ENCODE measurements at places on chromosomes 6 and 20. TPM values are rescaled to one million over a fixed set of nuclear protein-coding genes. Genes with fewer than 3 reads are reported as not detected.

GRCh38 chr6:90365565-90366219, 69.0 kb upstream of the BACH2 start:
- H3K4me1 ChIP-seq, result no peaks in the 10 kb centered on the region
- H3K4me3 ChIP-seq, result no peak overlapping the region
- H3K27me3 ChIP-seq, result no peaks in the 10 kb centered on the region
- H3K36me3 ChIP-seq, result no peaks in the 10 kb centered on the region
- DNase-seq, result no peak
- H3K27ac ChIP-seq, result no peak overlapping the region

DNA sequence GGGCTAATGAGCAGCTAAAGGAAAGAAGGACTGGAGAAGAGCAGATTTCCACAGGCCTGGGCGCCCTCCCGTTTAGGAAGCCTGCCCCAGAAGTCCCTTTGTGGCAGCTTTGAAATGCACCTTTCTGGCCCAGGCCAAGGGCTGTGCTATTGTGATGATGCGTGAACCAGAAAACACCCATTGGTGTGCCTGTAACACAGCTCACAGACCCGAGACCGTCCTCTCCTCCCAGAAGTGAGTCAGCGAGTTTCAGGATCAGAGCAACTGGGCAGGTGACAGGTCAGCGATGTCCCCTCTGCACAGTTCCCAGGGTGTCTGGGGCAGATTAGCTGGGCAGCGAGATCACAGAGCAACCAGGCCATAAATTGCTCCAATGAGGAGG, 71.9 kb upstream of the SULF2 start:
- no peak overlapping the region for H3K27ac ChIP-seq
- H3K4me1 ChIP-seq, result no peaks in the 10 kb centered on the region
- no peaks in the 10 kb centered on the region for H3K36me3 ChIP-seq
- no peaks in the 10 kb centered on the region for H3K27me3 ChIP-seq
- DNase-seq, result no peak
- H3K4me3 ChIP-seq, result no peak overlapping the region

DNA sequence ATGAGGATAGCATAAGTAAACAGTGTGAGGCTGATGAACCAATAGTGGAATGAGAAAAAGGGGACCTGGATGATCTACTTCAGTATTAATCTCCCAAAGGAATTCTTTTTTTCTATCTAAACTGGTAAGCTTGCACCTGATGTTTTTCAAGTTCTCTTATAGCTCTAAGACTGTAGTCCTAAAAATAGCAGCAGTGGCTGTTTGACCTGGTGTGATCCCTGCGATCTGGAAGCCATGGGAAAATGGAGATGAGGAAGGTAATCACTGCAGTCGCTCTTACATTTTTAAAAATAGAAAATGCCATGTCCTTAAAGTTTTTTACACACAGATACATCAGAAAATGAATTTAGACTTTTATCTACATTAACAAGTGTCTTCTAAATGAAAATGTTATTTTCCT, 926.4 kb upstream of the SLC35B3 start:
- no peaks in the 10 kb centered on the region for H3K36me3 ChIP-seq
- H3K4me3 ChIP-seq, result no peak overlapping the region
- no peak for DNase-seq
- H3K27me3 ChIP-seq, result no peaks in the 10 kb centered on the region
- H3K4me1 ChIP-seq, result no peaks in the 10 kb centered on the region

- no peak overlapping the region for H3K4me3 ChIP-seq
- H3K4me1 ChIP-seq, result peaks cover 10% of the 10 kb centered on the region
- peak overlapping the region; percentile 70 for H3K27ac ChIP-seq
- H3K27me3 ChIP-seq, result no peaks in the 10 kb centered on the region
Measured at GRCh38 chr6:111563581-111563980, 42.1 kb downstream of the TRAF3IP2 start.

DNA sequence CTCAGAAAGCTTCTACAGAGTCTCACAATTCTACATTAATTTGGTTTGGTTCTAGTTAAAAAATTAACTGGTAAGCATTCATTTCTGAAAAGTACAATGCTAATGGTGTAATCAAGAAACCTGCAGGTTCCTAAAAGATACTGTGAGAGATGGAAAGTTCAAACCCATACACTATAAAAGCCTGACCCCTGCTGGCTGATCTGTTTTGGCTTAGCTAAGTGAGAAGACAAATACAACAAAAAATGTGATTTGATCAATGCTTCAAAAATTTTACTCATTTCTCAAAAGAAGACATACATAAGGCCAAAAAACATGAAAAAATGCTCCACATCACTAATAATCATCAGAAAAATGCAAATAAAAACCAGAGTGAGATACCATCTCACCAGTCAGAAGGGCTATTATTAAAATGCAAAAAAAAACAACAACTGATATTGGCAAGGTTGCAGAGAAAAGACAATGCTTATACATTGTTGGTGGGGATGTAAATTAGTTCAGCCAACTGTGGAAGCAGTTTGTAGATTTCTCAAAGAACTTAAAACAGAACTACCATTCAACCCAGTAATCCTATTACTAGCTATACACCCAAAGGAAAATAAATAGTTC, 102.8 kb downstream of the MOXD1 start:
- H3K36me3 ChIP-seq, result no peaks in the 10 kb centered on the region
- no peak overlapping the region for H3K4me3 ChIP-seq

- no peak overlapping the region for H3K27ac ChIP-seq
- H3K4me1 ChIP-seq, result no peaks in the 10 kb centered on the region
- H3K36me3 ChIP-seq, result no peaks in the 10 kb centered on the region
- no peaks in the 10 kb centered on the region for H3K27me3 ChIP-seq
- H3K4me3 ChIP-seq, result no peak overlapping the region
Measured at GRCh38 chr20:24449026-24449720, 20.3 kb upstream of the SYNDIG1 start.

DNA sequence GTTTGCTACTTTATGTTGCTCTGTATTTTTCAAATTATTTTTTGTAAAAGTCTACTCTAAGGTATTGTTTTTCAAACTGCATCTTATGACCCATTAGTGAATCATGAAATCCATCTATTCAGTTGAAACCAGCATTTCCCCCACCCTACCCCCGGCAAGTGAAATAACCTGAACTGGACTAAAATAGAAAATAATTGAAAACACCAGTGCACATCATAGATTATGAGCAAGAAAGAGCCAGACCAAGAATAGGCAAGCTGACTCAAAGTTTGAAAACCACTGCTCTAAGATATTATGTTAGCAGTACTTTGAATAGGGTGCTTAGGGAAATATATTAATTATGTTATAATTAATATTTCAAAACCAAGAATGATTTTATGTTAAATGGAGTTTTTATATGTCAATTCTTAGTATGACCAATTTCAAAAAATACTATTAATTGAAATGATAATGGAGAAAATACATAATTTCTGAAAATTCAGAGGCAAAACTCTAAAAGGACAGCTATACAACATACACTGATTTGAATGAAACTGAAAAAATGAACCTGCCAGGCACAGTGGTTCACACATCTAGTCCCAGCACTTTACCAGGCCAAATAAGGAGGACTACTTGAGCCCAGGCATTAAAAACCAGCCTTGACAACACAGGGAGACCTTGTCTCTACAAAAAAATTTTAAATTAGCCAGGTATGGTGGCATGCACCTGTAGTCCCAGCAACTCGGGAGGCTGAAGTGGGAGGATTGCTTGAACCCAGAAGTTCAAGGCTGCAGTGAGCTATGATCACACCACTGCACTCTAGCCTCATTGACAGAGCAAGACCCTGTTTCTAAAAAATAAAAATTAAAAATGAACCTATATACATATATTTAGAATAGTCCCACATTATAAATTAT, 112.0 kb downstream of the CDK19 start:
- no peaks in the 10 kb centered on the region for H3K27me3 ChIP-seq
- H3K4me1 ChIP-seq, result no peaks in the 10 kb centered on the region
- H3K4me3 ChIP-seq, result no peak overlapping the region
- H3K27ac ChIP-seq, result no peak overlapping the region
- no peak for DNase-seq
- H3K36me3 ChIP-seq, result no peaks in the 10 kb centered on the region

DNA sequence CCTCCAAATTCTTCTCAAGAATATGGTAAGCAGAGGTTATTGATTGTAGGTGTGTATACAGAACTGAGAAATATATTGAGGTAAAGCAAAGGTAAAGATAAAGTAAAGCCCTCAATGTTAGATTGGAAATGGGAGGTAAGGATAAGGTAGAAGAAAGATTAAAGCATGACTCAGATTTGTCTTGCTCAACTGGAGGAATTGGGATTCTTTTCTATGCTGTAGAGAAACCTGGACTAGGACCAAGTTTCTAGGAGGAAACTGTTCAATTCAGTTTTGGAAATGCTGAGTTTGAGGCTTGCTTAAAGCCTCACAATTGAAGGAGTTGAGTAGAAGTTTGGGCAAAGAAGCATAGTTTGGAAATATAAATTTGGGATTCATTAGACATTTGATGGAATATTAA, 634.0 kb upstream of the PTCHD4 start:
- H3K4me3 ChIP-seq, result no peak overlapping the region
- no peak for DNase-seq
- no peak overlapping the region for H3K27ac ChIP-seq
- no peaks in the 10 kb centered on the region for H3K4me1 ChIP-seq

GRCh38 chr6:159079367-159079766, 34.6 kb upstream of the TAGAP start:
- no peak for DNase-seq
- H3K4me1 ChIP-seq, result no peaks in the 10 kb centered on the region
- no peak overlapping the region for H3K4me3 ChIP-seq

- no peaks in the 10 kb centered on the region for H3K36me3 ChIP-seq
- H3K4me3 ChIP-seq, result no peak overlapping the region
- H3K27me3 ChIP-seq, result peaks cover 23% of the 10 kb centered on the region
- H3K4me1 ChIP-seq, result no peaks in the 10 kb centered on the region
- H3K27ac ChIP-seq, result no peak overlapping the region
- DNase-seq, result no peak
Measured at GRCh38 chr20:59414936-59415623, 114.7 kb downstream of the EDN3 start.

GRCh38 chr20:38863024-38863851, 57.7 kb downstream of the PPP1R16B start:
- H3K27ac ChIP-seq, result peak overlapping the region; percentile 26
- H3K27me3 ChIP-seq, result no peaks in the 10 kb centered on the region
- peak; percentile 44 for DNase-seq
- no peak overlapping the region for H3K4me3 ChIP-seq
- no peaks in the 10 kb centered on the region for H3K4me1 ChIP-seq

GRCh38 chr6:22471132-22471690, 98.2 kb upstream of the HDGFL1 start:
- H3K4me1 ChIP-seq, result peaks cover 7% of the 10 kb centered on the region
- no peaks in the 10 kb centered on the region for H3K27me3 ChIP-seq

DNA sequence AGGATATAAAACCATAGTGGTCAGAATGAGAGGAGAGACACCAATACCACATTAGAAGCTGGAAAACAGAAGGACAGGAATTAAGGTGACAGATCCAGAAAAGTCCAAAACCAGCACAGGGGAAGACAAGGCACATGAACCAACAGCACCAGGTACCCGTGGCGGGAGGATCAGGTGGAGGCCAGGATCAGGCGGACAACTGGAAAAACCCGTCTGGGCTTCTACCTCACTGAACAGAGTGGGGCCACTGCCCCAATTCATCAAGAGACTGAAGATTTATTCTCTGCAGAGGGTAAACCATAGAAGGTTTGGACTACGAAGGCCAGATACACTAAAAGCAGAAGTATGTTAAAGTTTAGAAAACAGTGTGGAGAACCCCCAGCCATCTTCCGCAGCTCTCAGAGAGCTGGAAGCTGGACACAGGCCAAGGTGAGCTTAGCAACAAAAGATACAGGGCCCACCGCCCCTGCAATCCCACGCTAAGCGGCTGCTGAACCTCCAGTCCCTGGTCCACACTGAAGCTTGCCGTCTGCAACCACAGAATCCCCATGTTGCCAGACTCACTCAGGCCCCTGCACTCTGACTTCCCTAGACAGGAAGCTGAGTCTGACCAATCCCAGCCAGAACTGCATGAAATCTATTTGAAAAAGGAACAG, 29.9 kb downstream of the ABHD12 start:
- H3K4me1 ChIP-seq, result peaks cover 6% of the 10 kb centered on the region
- DNase-seq, result no peak
- H3K4me3 ChIP-seq, result no peak overlapping the region
- H3K36me3 ChIP-seq, result no peaks in the 10 kb centered on the region

DNA sequence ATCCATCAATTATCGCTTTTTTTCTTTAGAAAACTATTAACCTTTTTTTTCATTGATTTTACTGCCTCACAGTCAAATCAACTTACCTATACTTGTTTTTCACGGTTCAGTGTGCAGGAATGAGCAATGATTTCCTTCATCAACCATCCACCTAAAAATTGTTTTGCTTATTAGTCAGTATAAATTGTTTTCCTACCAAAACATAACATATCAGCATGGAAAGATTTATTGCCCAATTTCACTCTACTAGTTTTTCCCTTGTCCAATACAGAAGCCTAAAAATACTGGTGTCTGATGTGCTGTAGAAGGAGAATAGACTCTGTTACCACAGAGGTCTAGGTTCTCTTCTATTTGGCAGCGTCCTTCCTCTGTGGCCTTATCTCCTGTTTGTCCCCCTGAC, 558.2 kb upstream of the CITED2 start:
- no peaks in the 10 kb centered on the region for H3K36me3 ChIP-seq
- no peaks in the 10 kb centered on the region for H3K4me1 ChIP-seq
- no peak overlapping the region for H3K27ac ChIP-seq
- H3K4me3 ChIP-seq, result no peak overlapping the region
- H3K27me3 ChIP-seq, result no peaks in the 10 kb centered on the region
- no peak for DNase-seq

- H3K4me1 ChIP-seq, result peaks cover 62% of the 10 kb centered on the region
- no peaks in the 10 kb centered on the region for H3K27me3 ChIP-seq
- H3K27ac ChIP-seq, result peak overlapping the region; percentile 52
Measured at GRCh38 chr6:7157752-7158616, 50.2 kb downstream of the RREB1 start.

DNA sequence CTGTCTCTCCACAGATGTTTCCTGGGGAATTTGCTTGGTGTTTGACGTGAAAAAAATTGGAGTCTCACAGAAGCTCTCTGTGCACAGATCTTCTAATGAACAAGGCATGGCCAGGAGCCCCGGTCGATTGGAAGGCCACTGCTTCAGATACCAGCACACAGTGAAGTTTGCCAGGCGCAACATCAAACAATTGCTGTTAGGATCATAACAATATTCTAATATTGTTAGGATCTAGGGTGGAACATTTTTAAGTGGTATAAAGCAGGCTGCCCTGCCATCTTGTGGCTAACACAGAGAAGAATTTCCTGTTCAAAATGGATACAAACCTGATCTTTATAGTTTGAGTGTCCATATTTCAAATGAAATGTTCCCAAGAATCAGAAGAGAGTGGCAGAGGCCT, 64.1 kb downstream of the C6orf118 start:
- no peak for DNase-seq
- no peak overlapping the region for H3K4me3 ChIP-seq
- H3K27me3 ChIP-seq, result no peaks in the 10 kb centered on the region
- H3K27ac ChIP-seq, result no peak overlapping the region

- peaks cover 22% of the 10 kb centered on the region for H3K4me1 ChIP-seq
- no peak overlapping the region for H3K4me3 ChIP-seq
- no peaks in the 10 kb centered on the region for H3K36me3 ChIP-seq
Measured at GRCh38 chr6:125910527-125910926, 46.0 kb upstream of the HINT3 start.

The RTF2 gene
- 49.7 TPM for total RNA-seq

The HLA-DOB gene
- not detected for total RNA-seq

The EYA4 gene
- not detected for total RNA-seq

The OR12D3 gene
- not detected for total RNA-seq

The NR2E1 gene
- total RNA-seq, result not detected

The ANKRD60 gene
- not detected for total RNA-seq

The CLDN20 gene
- total RNA-seq, result not detected

The OR5V1 gene
- not detected for total RNA-seq

The SLC22A16 gene
- total RNA-seq, result not detected

The DST gene
- 382 TPM for total RNA-seq

The GLP1R gene
- not detected for total RNA-seq

The SIRPB2 gene
- 3.8 TPM for total RNA-seq

The TJAP1 gene
- 22.4 TPM for total RNA-seq

The RIOK1 gene
- total RNA-seq, result 9.8 TPM
